ENCODE measurements at places on chromosomes 1 and 21.

DNA sequence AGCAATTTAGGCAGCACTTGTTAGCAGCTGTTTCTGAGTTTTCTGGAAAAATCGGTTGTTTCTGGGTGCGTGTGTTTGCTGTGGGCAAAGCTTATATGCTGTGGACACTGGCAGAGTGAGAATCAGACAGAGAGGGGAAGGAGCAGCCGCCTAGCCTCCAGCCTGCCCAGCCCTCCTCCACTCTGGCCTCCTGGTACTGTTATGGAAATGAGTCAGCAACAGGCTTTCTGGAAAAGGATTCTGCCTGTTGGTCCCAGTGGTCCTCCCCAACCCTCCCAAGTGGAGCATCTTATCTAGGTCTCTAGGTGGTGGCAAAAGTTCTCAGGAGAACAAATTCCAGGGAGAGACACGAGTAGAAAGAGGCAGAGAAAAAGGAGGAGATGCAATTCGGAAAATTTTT is 42.2 kb upstream of the GOLT1A start:
- no peak for DNase-seq

GRCh38 chr1:10694274-10694632 is 102.2 kb downstream of the CASZ1 start:
- peak; percentile 83 for DNase-seq

- no peak for DNase-seq
Observed at GRCh38 chr1:10852486-10852885, 56.0 kb upstream of the CASZ1 start.

DNA sequence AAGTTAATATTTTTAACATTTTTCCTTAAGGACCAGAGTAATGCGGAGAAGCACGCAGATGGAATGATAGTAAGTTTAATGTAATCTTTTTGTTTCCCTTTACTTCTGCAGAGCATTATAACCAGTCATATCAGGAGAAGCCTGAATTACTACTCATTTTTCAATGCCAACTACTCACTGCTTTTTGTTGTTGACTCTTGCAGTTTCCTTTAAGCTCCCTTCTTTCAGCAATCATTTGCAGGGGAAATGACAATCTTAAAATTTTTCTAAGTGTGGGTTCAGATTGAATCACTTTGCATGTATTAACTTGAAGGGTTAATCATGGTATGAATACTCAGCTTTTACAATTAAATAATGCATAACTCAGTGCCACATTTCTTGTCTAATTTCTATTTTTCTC is 122.2 kb downstream of the NRDC start:
- no peak for DNase-seq

DNA sequence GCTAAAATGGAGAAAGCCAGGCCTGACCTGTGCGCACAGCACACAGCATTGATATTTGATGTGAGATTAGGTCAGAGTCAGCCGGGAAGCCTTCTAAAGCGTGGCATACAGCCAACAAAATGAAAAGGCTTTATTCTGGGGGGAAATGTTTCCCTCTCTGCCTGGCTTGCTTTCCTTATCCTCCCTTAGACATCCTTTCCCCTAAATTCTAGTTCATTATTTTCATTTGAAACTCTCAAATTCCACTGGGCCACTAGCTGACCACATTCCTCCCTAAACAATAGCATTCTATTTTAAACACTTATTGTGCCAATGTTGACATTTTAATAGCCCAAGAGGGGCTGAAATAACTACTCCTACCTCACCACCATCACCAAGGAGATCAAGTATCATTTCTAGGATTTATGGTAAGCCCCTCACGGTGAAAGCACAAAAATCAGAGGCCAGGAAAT is 49.4 kb downstream of the LEPR start:
- DNase-seq, result peak; percentile 56

GRCh38 chr1:223197923-223198627 is 55.0 kb upstream of the TLR5 start:
- no peak for DNase-seq

DNA sequence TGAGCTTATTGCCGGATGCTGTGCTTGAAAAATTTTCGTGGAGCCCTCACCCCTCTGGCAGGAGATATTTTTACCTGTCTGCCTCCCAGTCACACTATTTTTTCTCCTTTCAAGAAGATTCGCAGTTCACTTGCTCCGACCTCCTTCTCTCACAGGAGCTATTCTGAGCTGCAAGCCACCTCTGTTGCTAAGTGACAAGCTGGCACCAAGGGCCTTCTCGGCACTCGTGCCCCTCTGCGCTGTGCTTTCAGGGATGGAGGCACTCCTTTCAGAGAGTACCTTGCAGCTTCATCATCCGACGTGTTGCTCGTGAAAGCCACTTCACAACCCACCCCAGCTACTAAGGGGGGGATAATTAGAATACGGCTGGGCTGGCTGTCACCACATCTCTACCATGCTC is 11.6 kb downstream of the SLC6A17 start:
- no peak for DNase-seq

DNA sequence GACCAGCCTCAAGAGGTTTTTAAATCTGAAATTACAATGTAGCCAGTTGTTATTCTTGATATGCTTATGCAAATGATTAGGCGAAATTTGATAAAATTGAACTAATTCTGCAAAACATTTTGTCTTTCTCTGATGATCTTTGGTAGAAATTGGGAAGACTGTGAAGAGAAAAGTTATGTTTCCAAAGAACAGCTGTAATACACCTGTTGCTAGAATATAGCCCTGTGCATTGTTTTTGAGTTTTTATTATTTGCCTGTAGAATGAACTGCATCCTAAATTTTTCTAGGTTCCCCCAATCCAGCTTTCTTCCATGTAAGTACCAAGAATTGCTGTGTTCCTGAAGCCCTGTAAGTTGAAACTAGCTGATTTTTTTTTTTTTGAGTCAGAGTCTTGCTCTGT is 81.5 kb upstream of the RHOU start:
- no peak for DNase-seq

DNA sequence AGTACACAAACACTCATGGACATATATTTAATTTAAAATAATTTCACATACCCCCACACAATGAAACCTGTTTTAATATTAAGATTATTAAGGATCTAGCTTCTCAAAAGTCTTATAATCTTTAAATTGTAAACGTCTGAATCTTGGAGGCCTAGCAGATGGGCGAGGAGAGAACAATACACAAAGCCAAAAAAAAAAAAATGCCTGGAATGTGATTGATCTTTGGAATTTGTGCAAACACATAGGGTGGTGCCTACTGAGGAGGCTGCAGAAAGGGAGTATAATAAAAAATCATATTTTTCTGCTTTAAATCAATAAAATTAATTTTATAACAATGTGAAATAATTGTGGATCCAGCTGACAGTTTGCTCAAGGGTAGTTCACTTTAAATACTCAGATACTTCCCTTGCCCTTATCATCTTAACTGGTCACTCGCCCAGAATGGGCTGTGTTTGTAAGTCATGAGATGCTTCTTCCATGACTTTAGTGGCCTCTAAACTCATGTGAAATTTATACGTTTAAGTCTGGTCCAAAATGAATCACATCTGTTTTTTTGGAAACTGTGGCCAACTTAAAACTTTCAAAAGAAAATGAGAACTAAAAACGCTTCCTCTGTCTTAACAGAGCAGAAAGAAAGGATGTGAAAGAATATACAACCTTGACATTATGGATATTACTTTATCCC is 802.8 kb upstream of the CXADR start:
- no peak for DNase-seq

DNA sequence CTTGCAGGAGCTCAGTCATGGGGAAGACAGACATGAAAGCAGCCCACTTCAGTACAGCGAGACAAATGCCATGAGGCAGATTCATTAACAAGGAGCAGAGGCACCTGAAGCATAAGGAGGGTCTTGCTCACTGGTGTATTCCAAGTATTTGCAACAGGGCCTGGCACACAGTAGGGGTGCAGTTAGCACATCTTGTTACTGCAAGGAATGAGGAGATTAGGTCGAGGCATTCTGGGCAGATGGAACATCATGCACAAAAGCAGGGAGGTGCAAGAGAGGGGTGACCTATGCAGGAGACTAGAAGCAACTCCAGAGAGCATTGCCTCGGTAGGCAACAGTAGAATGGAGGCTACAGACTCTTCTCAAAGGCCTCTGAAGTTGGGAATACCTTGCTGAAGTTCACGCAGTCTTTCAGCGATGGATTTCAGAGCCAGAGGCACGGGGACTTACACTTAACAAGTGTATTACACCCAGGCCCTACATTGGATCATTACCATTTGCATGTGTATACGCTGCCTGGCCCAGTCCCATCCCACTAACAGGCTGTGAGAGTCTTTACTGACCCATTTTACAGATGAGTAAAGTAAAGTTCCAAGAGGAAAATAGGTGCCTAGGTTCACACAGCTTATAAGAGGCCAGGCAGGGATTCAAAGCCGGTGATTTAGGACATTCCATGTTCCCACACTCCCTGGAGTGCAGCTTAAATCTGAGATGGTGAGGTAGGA is 82.1 kb downstream of the TRABD2B start:
- DNase-seq, result no peak

DNA sequence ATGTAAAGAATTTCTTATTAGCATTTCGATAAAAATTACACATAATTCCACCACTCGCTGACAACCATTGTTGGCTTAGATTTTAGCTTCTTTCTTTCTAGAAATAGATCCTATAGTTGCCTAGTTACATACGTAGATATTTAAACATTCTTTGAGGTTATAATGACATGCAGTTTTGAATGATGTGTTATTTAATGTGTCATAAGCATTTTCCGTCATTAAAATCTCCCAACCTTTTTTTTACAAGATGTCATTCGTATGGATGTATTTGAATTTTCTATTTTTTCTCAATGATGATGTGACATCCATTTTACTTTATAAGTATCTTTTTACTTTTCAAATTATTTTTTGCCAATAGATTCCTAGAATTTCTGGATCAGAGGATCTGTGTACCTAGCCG is 44.7 kb downstream of the SLC37A1 start:
- DNase-seq, result no peak

DNA sequence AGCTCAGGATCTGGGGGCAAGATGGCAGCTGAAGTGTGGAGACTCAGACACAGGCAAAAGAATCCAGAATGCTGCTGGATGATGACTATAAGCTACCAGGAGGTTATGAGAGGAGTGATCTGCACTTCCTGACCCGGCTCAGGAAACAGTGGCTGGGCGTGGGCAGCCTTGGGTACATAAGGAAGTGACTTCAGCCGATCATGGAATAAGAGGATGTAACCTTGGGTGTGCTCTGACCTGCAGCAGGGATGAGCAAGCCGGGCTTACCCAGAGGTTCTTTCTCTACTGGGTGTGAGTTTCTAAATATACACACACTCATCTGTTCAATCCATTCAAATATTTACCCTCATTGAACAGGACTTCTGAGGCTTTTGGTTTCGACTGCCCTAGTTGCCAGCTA is 62.7 kb downstream of the CD34 start:
- DNase-seq, result no peak

- no peak for DNase-seq
Observed at GRCh38 chr1:189619682-189620332, 857.9 kb downstream of the BRINP3 start.

- no peak for DNase-seq
Observed at GRCh38 chr1:118306851-118307250, 121.8 kb upstream of the SPAG17 start.

- no peak for DNase-seq
Observed at GRCh38 chr1:150981805-150982712, at the start of gene ANXA9. ANXA9 (plus strand) TSS chr1:150982292; CDS start chr1:150983106, 814 bp downstream.

DNA sequence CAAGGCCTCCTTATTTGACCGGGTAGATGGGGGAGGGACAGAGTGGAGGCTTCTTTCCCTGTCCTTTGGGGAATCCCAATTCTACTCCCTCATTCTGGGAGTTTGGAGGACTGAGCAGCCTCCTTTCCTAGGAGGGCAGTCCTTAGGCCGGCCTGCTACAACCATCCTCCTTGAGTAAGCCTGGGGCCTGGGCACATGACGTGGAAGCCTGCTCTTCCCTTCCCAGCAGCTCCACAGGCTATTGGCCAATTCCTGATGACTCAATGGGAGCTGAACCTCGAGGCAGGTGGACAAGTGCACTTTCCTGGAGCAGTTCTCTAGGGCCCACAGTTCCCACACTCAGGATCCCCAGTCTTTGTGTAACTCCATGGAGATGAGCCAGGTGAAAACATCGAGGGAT is 3.1 kb downstream of the KCNA10 start:
- DNase-seq, result no peak

- DNase-seq, result no peak
Observed at GRCh38 chr1:178684542-178685000, 40.5 kb upstream of the RALGPS2 start.

DNA sequence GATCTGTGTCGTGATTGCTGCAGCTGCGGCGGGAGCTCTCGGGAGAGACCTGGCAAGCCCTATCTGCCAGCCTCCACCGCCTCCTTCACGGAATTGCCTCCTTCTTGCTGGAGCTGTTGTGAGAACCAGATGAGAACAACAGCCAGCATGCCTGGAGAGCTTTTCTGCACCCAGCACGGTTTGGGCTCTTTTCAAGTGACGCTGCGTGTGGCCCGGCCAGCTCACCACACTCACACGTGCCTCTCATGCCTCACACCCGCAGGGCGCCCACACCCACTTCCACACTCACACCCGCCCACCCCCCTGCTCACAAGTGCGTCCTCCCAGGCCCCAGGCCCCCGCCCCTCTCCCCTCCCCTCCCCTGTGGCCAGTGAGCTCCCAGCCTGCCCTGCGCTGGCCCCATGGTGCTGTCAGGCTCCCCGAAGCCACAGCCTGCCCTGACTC is 135.7 kb upstream of the RUNX3 start:
- no peak for DNase-seq

DNA sequence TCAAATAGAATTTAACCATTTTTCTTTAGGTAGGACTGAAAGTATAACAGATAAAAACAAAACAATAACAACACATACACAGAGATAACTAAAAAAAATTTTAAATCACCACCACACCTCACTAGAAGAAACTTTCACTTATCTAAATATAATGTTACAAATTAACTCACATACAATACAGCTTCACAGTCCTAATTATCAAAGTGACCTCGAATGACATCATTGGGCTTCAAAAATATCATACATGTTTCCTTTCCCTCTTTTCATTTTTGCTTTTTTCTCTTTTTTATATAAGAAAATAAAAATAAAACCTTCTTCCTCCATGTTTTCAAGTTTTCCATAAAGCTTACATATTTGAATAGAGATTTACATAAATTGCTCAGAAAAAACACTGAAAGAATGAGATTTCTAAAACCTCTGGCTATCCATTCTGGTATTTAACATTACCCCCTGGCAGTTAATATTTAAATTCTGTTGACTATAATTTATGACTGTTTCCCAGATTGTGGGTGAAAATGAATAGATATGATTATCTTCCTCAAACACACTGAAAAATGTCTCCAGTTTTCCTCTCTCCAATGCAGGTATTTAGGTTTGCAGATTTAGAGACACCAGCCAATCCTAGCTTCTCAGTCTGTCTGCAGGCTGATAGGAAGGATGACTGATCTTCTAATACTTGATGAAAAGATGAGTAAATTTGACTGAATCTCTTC is 40.5 kb upstream of the SLC19A2 start:
- DNase-seq, result no peak

DNA sequence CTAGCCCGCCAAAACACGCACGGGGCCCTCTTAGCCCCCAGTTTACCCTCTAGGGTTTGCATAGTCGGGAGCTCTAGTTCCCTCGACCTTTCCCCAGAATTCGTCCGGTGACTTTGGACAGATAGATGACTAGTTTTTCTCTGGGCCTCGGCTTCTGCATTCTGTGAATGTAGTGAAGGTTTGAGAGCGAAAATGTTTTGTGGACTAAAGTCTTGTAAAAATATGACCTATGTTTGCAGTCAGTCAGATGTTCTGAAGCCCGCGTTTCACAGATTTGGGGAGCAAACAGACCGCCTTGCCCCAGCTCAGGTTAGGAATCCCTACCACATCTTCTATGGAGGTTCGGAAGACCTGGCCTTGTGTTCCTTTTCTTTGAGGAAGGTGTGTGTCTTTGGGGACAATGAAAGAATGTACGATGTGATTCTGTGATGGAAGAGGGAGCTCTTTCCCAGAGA is 401 bp downstream of the UQCRH start:
- peak; percentile 54 for DNase-seq

- peak; percentile 71 for DNase-seq
Observed at GRCh38 chr1:169484683-169485430, 887 bp downstream of the SLC19A2 start.

All from NCI-H82 (cell line).